ENCODE measurements at places on chromosomes 1 and 21.

DNA sequence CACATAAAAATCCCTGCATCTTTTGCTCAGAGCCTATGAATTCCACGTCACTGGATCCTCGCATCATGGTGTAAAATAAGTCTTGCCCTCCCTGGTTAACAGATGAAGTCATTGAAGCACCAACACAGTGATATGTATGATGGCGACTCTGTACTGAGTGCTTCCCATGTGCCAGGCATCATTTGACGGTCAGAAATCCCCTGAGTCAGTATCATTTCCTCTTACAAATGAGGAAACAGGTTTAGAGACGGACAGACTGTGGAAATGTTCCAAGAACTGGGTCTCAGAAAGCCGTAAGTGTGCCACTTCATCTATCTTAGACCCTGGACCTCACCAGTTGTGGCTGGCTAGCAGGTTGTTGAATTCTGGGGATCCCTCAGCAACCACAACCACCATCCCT lies 5.1 kb upstream of the OLFML2B start:
- no peak for DNase-seq

GRCh38 chr1:111463029-111463683 lies 10.6 kb upstream of the C1orf162 start:
- DNase-seq: no peak

DNA sequence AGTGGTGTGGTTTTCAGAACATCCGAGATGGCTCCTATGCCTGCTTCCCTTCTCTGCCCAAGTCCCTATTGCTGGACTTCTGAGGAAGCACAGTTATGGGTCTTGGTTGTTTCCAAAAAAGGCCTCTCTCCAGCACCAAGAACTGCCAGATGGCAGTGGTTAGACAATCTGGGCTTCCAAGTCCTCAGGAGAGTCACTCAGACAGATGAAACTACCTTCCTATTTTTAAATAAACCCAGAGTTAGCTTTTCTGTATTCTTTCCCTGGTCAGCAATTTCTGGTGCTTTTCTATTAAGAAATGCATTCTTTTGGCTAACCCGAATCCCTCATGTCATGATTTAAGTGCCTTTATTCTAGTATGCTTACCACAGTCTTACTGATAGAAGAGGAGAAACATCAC lies 245.9 kb downstream of the PRDM2 start:
- DNase-seq: no peak

GRCh38 chr1:15627343-15627988 lies 10.2 kb downstream of the DDI2 start:
- DNase-seq: peak; percentile 56

DNA sequence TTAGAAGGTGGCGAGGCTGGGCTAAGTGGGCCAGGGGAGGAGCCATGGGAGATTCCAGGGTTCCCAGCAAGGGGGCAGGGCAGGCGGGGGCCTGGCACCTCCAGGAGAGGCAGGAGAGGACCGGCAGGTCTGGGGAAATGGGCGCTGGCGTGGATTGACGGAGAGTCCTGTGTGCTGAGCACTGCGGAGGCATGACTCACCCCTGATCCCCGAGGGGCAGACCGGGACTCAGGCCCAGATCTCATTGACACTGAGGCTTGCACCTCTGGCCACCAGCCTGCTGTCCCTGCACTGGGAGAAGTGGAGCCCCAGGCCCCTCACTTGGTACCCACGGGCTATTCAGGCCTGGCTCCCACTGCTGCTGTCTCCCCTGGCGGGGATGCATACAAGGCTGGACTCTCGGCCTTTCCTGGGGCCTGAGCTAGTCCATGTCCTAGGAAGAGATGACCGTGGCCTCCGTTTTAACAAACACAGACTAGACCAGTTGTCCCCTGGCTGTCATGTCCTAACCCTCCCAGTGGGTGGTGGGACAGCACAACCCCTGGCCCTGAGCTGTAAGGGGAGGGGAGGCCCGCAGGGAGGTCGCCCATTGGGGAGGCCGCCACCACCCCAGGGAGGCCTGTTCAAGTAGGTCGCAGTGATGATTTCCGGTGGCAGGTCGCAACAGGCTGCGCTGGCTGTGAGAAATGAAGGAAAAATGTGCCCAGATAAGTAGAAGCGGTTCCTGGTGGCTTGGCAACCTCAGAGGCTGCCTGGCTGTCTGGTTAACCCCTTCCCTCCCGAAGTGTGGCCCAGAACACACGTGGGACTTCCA lies 39.7 kb downstream of the RIPK4 start:
- DNase-seq: no peak

DNA sequence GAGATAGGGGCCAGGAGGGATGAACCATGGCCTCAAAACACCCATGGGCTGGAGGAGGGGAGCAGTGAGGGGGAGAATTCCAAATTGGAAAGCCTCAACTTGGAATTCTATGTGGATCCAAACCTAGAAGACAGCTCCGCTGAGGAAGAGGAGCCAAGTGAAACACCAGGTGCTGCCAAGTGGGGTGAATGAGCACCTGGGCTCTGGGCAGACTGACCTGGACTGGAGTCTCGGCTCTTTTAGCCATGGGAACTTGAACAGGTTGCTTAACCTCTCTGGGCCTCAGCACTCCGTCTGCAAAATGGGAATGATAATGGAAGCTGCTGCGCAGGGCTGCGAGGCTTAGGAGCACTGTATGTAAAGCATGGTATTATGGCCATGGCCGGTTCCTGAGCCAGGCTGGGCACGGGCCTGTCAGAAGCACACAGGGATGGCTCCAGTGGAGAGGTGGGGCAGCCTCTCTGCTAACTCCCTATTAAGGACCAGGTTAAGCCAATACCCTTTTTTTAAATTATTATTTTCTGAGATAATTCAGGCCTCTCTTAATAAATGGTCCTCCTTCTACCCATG lies 81.5 kb downstream of the SYT2 start:
- no peak for DNase-seq

DNA sequence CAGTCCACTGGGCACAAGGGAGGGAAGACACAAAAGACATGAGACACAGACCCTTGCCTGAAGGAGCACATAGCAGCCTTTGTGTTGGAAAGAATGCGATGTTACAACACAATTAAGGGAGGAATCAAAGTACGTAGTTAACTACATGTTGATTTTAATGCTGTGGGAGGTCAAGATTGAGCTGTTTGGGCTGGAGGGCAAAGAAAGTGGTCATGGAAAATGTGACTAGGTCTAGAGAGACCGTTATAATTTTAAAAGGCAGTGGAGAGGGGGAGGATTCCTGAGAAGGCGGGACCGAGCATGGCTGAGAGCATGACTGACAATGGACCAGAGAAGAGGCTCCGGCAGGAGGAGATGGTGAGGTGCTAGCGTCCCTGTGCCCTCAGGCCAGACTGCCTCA lies 111.8 kb upstream of the ATP1A1 start:
- DNase-seq: no peak

- peak; percentile 39 for DNase-seq
These were observed 645 bp downstream of the ATP6V0B start for GRCh38 chr1:43975249-43975961.

DNA sequence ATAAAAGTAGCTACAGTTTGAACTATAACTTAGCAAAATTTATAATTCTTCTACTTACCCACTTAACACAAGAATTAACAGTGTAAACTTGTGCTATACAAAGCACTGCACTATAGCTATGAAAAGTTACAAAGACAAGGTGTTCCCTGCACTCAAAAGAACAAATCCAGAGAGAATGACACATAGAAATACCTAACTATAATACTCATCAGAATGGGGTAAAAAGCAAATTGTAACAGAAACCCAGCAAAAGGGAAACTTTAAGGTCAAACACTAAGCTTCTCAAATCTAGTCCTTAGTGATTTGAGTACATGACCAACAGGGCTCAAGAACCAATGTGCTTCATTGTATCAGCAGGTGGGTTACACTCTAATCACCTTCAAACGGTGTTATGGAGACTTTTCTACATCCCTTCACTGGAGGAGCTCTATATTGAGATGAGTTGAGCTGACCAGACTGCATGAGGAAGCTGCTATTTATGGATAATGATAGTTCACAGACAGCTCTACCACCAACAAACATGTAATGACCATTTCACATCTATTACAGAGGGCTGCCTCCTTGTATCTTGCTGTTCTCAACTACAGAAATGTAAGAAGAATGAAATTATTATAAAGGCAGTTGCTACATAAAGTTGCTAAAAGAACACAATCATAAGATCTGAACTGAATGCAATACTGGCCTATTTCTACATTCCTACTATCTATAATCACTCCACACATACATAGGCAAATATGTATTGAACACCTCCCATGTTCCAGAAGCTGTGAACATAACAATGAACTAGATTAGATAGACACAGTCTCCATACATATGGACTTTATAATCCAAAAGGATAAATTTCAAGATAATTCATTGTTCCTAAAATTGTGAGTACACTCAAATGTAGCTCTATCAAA lies 47.6 kb downstream of the PIK3R3 start:
- no peak for DNase-seq

GRCh38 chr1:54462597-54463258 lies 56.5 kb upstream of the SSBP3 start:
- DNase-seq: no peak

GRCh38 chr1:115184951-115185331 lies 95.6 kb upstream of the TSPAN2 start:
- no peak for DNase-seq

- no peak for DNase-seq
These were observed 120.2 kb downstream of the TLR5 start for GRCh38 chr1:223022641-223023473.

- peak; percentile 87 for DNase-seq
These were observed 60.2 kb upstream of the ID3 start for GRCh38 chr1:23619299-23620188.

DNA sequence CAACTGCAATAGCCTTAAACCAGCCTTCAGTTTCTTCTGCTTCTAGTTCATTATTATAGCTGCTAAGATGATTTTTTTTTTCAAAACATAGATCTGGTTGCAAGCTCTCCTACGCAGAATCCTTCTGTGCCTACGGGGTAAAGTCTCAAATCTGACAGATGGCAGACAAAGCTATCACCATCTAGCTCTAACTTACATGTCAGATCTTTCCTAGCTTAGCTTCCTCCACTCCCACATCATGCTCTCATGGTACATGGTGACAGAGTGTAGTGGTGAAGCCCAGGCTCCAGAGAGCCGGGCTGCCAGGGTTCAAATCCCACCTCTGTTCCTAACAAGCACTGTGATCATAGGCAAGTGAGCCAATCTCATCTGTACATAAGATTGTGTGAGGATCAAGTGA lies 24.2 kb upstream of the GUCA2B start:
- DNase-seq: no peak

DNA sequence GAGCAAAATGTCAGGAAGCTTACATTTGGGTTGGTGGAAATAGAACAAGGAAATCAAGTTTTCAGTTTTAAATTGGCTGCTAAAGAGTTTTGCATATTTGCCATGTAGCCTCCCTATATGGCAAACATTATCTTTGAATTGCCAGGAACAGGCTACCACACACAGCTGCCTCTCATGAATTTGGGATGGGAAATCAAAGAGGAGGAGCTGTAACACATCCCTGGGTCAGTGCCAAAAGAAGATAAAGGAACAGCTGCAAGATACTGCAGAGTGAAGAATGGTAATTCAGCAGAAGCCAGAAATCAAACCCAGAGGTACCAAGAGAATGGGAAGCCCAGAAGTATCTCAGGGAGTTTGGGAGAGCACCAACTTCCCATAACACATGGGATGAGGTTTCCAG lies 18.6 kb upstream of the RASAL2 start:
- no peak for DNase-seq

GRCh38 chr1:59138402-59138801 lies 158.5 kb upstream of the FGGY start:
- no peak for DNase-seq

DNA sequence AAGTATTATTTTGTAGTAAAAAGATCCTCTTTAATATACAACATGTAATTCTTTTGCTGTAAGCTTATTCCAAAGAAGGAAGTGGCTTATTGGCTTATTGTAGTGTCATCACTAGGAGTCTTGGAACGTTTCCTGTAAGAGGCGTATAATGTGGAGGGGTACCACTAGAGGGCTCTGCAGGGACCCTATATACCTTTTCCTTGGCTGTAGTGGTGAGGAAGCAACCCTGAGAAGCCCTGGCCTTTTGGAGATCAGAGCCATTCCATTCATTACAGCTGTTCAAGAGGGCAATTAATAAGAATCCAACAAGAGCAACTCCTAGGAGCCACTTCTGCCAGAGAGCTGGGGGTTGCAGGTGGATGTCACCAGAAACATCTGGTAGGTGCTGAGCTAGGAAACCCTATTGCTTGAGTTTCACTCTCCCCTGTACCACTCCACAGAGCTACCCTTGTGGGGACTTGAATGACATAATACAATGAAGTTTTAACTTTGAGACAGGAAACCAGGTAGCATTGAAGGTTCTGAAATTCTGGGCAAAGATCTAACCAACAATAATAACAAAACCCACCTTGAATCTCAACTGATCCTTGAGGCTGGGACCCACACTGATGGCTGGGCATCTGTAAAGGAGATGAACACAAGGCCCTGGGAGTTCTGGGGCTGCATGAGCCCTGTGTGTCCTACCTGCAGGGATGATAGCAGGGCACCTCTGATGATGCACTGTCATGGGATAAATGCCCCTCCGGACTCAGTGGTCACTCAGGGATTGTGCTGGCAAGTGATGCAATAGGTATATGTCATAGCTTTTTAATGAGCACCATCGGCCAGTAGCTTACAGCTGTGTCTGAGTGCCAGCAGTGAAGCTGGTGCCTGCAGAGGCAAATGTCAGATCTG lies 160.2 kb upstream of the COA6 start:
- peak; percentile 65 for DNase-seq

DNA sequence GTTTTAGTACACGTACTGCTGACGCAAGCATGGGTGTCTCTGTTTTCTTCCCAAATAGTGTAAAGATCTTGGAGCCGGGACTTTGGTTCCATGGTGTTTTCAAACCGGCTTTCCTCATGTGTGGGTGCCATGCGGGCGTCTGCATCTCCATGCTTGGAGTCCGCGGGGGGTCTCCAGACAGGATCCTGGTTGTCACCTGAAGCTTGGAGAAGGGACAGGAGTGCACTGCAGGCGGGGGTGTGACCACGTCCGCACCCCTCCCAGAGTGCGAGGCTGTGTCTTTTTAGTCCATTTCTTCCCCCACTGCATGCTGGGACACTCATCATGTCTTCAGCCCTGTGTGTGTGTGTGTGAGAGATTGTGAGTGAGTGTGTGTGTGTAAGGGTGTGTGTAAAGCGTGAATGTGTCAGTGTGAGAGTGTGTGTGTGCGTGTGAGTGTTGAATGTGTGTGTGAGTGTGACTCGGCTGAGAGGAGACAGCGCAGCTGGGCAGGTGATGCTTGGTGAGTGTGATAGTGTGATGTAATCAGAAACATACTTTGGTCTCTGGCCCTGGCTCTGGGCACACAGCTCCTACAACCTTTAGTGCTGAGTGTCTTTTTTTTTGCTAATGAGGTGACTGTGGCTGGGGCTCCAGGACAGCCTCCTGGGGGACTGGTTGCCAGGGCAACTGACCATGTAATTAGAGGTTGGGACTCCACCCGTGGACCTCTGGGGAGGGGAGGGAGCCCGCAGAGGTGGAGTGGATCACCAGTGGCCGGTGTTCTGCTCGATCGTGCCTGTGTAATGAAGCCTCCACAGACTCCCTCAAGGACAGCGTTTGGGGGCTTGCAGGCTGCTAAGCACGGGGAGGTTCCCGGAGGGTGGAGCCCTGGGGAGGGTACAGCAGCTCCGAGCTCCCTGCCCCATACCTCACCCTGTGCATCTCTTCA lies 55.1 kb downstream of the AGPAT3 start:
- DNase-seq: no peak

GRCh38 chr21:38661889-38662568 lies 143.7 kb upstream of the ETS2 start:
- no peak for DNase-seq

Measured in GM10248 (cell line).